ENCODE measurements at places on chromosomes 2 and 18.

- DNase-seq = no peak
These were observed 15.5 kb upstream of the ITGA4 start for GRCh38 chr2:181441670-181442069.

DNA sequence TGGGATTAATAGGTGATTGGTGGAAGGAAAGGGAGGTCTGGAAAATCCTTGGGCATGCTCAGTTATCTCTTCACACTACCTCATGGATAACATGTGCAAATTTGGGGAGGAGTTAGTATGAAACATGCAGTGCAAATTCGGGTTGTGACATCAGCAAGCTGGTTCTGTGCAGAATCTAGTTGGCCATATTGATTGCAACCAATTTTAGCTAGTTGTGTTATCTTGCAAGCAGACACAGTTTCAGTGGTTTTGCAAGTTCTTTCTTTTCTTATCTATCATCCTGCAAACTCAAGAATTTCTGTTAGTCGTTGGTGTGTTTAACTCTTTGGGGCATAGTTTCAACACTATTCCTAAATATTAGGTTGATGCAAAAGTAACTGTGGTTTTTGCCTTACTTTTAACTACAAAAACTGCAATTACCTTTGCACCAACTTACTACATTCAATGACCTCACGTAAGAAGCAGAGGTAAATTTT, 135.4 kb downstream of the PTH2R start:
- no peak for DNase-seq

DNA sequence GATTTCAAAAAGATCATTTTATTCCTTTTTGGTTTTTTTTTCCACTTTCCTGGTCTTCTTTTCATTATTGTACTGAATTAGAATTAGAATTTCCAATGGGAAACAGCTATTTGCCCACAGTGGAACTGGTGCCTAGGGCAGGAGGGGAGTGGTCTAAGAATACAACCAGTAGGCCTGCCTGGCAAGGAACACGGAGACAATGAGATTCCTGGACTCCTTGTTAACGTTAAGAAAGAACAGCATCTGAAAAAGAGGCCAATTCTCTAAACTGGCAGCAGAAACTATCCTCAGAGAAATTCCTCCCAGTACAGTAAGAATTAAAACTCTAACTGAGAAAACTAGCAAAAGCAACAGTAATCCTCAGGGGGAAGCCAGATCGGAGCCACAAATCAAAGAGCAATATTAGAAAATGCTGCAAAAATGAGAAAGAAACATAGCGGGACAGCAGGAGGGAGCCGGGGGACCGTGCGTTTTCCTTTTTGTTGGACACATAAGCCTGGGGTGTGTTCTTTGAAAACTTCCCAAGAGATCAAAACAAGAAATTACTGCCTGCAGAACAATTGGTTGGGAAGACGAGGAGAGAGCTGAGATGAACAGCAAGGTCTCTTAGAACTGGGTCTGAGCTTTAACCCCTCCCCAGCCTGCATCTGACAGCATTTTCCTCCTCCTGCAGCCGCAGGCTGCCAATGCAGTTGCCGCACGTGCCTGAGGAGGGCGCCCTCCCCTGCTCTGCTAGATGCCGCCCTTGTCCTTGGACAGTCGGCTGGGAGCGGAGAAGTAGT, 776.0 kb downstream of the TSN start:
- DNase-seq = no peak

- no peak for DNase-seq
These were observed 359.2 kb downstream of the GALR1 start for GRCh38 chr18:77608807-77609206.

DNA sequence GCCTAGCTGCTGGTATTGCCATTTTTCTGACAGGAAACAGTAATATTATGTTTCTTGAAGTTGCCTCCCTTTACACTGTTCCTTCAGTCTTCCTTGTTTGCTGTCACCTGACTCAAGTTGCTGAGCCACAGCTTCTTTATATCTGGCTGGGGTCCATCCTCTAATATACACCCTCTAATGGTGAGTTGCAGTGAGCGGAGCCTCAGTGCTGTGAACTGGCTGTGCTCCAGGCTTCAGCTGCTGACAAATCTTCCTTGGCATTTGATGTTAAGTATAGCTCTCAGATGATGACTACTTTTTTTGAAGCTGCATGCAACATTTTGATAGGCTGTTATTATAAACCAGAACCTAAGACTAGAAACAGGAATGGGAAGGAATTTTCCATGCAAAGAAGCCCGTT, 366.7 kb downstream of the NUP35 start:
- no peak for DNase-seq

- no peak for DNase-seq
These were observed 123.1 kb downstream of the SOCS6 start for GRCh38 chr18:70411876-70412435.

DNA sequence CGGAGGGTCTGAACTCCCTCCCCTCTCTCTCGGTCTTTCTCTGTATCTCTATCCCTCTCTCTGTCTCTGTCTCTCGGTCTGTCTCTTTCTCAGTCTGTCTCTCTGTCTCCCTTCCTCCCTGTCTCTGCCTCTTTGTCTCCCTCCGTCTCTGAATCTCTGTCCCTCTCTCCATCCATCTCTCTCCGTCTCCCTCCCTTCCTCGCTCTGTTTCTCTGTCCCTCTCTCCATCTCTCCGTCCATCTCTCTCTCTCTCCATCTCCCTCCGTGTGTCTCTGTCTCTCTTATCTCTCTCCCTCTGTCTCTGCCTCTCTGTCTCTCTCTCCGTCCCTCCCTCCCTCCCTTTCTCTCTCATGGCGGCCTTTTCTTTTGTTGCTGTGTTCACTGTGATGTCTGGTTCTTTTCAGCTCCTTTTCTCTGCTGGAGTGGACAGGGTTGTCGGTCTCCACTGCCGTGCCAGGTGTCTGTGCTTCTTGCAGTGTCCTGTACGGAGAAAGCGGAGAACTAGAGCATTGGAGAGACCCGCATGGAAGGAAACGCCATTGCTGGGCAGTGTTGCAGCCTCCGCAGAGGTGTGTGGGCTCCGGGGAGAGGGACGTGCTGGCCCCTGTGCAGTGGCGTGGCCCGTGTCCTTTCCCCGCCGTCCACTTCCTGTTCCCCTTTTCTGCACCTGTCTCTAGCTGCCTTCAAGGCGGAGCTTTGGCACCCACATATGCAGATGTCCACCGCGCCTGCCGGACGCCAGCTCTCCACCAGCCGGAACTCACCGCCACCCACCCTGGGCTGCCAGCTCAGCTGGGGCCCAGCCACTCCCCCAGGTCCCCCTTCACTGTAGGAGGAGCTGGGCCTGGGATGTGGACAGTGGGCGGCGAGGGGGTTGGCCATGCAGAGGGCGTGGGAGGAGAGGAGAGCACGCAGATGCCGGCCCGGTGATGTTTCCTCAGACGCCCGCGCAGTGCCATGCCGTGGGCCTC, 113.1 kb downstream of the NFATC1 start:
- DNase-seq = no peak

DNA sequence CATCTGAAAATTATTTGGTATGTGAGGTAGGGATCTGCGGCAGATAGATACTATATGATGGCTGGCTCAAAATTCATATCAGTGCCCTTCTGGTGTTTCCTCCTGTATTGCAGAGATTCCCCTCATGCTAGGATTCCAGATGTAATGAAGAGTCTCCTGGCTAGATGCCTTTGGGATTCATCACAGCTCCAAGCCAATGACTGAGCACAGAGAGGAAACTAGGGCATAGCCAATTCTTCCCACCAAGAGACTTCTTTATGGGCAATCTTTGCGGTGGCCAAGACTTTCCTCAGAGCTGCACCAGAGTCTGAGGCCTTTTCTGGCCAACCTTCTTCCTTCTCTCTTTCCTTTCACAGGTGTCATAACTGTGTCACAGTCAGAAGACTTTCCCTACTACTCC, 25.5 kb upstream of the CIB4 start:
- no peak for DNase-seq

DNA sequence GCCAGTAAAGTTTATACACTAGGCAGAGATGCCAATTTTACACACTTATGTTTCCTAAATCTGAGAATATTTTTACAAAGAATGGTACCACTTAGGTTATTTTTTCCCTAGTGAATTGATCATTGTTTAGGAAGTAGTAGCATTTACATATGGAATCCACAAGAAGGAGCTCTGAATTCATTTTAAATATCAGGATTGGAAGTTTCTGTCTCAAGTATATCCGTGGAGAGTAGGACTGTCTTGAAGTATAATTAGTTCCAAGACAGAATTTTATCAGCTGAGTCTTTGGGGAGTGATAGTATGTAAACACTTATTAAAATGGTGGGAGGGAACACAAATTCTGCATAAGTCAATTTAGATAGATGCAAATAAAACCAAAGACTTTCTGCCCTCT, 82.3 kb upstream of the FAM98A start:
- no peak for DNase-seq

- no peak for DNase-seq
These were observed 1696.1 kb upstream of the LRRTM1 start for GRCh38 chr2:82000606-82001005.

GRCh38 chr2:232240906-232241305, 137.6 kb upstream of the ALPP start:
- no peak for DNase-seq

DNA sequence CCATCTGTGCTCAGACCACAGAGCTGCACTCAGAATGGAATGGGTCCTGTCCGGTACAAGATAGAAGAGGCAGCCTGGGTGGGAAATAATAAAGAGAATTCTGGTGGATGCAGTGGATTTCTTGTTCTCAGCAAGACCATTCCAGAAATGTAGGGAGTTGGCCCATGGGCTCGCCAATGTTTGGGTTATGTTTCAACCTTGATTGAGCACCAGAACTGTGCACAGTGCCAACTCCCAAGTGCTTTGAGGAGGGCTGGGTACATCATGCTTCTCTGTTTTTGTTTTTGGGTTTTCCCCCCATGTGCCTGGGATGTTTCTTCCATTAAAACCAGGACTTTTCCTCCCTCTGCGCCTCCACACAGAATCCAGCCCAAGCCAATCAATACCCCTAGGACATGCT, 304.1 kb downstream of the TNS1 start:
- DNase-seq = no peak

GRCh38 chr2:56613254-56613653, 429.5 kb downstream of the CCDC85A start:
- DNase-seq = no peak

DNA sequence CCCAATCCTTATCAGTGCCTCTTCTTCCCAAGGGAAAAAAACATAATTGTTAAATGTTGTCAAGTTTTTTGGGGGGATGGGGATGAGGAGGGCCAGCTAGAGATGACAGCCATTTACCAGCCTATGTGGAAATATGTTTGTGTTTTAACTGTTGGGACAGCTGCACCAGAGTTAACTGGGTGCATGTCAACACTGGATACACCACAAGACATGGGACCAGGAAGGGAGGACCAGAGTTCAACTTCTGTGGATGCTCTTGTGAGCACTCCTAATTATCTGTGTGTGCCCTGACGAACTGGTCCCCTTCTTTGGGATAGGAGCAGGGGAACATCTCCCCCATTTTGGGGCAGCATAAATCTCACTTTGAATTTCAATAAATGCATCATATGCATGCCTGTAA, 66.1 kb upstream of the FZD5 start:
- DNase-seq = no peak

DNA sequence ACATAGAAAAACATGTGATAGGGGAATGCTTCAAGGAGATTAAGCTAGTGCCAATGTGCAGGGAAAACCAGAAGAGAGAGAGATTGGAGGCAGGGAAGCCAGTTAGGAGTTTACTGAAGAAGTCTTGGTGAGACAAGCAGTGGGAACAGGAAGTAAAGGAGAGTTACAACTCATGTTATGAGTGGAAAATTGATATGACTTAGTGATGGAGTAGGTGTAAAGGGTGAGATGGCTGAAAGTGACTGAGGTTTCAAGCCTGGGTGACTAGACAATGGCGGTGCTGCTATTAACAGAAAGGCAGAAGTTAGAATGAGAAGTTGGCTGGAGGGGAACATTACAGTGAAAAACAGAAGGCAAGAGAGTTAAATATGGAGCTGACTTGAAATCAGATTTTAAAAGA, 16.5 kb downstream of the DOK1 start:
- no peak for DNase-seq

GRCh38 chr2:151978709-151979108, 120.1 kb downstream of the CACNB4 start:
- no peak for DNase-seq

DNA sequence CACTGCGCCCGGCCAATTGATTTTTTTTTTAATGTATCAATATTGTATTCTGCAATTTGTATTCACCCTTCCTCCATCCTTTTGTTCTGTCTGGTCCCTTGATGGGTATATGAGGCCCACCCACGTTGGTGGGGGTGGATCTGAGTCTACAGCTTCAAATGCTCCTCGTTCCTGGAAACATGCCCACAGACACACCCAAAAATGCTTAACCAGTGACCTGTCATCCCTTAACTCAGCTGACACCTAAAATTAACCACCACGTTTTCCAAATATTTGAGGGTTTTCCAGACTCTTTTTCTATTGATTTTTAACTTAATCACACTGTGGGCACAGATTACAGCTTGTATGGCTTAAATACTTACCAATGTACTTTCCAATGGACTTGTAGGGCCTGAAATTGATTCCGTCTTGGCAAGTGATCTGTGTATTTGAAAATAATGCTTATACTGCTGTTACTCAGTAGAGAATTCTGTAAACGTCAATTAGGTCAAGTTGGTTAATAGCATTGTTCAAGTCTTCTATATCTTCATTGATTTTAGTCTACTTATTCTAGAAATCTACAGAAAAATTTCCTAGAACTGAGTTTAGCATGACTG, 34.4 kb upstream of the CYP27C1 start:
- DNase-seq = no peak

- DNase-seq = no peak
These were observed 960.1 kb downstream of the CPS1 start for GRCh38 chr2:211516537-211516936.

DNA sequence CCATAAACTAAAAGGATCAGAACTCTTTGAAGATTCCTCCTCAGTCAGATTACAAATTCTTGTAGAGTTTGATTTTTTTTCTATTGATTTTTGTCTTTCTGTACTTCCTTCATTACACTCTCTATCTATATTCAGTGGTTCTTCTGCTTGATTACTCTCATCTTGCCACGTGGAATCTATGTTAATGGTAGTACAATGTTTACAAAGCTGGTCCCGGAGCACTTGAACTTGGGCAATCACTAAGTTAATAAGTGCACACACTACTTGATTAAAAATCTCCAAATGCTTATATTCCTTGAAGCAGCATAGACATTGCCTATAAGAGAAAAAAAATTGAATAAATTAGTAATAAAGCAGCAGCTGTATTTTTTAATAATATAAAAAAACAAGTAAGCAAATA, 65.1 kb downstream of the USP34 start:
- no peak for DNase-seq

GRCh38 chr2:78201064-78201575, 678.9 kb upstream of the LRRTM4 start:
- no peak for DNase-seq

- DNase-seq = no peak
These were observed 20.6 kb upstream of the EPAS1 start for GRCh38 chr2:46276642-46277041.
